ENCODE measurements at places on chromosomes 6 and 20.

- DNase-seq = no peak
Measured at GRCh38 chr6:143538374-143538773, 26.9 kb upstream of the FUCA2 start.

GRCh38 chr6:3230256-3230882, 2.9 kb upstream of the TUBB2B start:
- DNase-seq = no peak

DNA sequence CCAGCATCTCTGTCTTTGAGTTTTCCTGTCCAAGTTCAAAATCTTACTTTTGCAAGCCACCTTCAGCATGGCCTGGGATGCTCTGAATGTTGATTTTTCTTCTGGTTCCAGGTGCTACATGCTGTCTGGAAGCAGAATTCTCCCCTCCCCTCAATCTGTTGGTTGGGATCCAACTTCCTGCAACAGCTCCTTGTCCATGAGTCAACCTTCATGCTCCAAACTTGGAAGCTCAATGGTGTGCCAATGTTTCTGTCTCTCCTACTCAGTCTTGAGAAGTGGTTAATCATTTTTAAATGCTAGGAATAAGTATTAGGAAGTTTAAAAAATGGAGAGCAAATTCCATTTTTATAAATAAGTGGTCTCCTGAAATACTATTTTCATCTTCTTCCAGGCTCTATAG, 33.2 kb upstream of the PLEKHG1 start:
- DNase-seq = no peak

DNA sequence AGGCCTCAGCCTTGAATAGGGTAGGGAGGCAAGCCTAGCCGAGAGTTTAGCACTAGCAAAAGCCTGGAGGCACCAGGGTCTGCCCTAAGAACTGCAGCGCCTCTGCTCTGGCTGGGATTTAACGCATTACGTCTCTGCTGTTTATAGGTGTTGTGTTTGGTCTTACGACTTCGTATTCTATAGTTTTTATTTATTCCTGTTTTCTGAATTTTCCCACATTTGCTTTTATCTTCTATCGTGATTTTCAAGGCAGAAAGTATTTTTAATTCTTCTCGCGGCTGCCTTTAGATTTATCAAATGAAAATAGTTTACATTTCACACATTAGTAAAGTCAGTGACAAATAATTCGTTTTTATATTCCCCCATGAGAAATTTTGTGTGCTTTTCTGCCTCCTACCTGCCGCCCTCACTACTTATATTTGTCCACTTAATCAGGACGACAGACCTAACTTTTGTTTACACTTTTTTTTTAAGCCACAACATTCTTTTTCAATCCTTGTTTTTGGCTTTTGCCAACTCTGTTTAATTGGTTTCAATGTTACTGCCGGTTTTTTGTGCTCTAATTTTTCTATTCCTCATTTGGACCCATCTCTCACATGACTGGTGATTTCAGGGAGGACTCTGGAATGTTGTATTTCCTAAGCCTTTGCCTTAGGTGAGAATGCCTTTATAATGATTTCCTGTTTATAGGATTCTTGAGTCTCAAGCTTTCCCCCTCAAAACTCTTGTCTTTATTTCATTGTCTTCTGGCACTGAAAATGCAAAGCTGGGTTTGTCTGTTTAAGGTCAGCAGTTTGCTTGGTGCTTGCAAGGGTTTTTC, 1.3 kb upstream of the LZTS3 start:
- no peak for DNase-seq

- DNase-seq = no peak
Measured at GRCh38 chr6:157747370-157747769, 75.7 kb upstream of the SNX9 start.

DNA sequence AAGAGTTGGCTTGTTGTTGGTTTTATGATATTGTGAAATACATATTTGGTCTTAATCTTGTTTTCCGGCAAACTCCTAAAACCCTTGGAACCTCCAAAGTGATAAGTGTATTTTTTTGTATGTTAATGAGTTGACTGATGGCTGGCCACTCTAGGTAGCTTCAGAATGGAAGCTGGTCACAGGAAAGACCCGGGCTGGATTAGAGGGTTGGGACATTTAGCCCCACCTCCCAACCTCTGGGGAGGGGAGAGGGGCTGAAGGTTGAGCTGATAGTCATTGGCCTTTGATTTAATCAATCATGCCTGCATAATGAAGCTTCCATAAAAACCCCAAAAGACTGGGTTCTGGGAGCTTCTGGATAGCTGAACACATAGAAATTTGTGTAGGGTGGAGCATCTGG, 42.7 kb downstream of the SASH1 start:
- DNase-seq = no peak

GRCh38 chr6:16511723-16512489, 249.4 kb downstream of the ATXN1 start:
- no peak for DNase-seq

GRCh38 chr6:29953686-29954085, 11.4 kb downstream of the HLA-A start:
- DNase-seq = no peak

DNA sequence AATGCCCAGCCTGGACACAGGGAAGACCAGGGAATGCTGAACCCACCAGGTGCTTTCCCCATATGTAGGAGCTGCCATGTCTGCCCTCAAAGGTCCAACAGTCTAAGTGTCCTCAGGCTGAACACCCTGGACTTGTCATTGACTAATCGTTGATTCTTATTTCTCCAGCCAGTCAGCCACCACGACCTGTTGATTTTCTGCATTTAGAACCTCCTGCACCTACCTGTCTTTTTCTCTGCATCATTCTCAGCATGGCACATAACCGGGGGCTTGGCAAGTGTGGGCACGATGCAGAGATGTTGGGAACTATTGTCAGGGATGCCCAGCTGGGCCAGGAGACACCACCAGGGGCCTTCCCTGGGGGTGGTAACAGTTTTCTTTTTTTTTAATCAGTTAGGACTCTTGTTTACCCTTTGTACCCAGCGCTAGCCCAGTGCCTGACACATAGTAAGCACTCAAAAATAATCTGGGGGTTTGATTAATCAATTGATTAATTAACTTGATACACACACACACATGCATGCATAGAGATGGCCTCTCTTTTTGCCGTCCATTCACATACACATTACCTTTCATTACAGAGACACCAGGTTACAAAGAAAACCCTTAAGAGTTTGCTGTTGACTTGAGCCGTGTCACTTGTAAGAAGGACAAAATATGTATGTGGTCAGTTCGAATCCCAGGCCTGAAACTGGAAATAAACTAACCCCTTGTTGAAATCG, 29.0 kb upstream of the SCUBE3 start:
- no peak for DNase-seq

DNA sequence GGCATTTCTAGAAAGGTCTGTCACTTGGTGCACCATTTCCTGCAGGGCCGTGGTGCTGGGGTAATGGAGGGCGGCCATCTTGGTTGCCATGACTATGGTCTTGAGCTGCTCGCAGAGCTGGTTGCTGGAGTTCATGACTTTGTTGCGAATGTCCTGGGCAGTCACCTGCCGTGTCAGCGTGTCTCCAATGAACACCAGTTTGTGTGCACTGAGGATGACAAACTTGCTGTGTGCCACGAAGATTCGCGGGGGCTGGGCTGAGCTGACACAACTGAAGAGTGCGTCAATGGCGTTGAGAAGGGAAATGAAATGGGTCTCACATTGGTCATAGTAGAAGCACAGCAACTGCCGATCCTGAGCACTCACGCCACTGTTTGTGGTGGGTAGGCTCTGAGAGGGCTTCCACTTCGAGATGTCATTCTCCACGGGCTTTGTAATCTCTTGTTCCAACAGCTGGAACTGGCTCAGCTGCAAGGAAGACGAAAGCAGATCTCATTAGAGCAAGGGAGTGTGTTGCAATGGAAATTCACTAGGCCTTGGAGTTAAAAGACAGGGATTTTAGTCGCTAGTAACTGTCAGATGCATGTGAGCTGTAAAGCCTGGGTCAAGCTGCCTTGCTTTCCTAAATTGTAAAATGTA, 47.1 kb downstream of the NEDD9 start:
- no peak for DNase-seq

DNA sequence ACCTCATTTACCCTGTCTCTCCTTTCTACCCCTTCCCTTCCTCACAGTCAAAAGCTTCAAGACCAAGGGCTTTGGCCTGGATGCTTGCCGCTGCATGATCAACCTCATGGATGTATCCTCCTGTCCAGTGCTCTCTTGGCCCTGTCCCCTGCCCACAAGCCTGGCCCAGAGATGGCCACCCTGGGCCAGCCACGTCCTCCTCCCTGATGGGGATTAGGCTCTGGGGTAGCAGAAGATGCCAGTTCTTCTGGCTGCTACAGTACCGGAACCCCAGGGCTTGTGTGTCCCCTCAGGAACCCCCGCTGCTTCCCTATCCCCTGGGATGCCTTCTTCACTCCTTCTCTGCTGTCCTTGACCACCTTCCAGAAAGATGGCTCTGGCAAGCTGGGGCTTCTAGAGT, 22.3 kb downstream of the CAPN11 start:
- DNase-seq = no peak

- peak; percentile 25 for DNase-seq
Measured at GRCh38 chr6:13863699-13864155, 49.4 kb upstream of the MCUR1 start.

DNA sequence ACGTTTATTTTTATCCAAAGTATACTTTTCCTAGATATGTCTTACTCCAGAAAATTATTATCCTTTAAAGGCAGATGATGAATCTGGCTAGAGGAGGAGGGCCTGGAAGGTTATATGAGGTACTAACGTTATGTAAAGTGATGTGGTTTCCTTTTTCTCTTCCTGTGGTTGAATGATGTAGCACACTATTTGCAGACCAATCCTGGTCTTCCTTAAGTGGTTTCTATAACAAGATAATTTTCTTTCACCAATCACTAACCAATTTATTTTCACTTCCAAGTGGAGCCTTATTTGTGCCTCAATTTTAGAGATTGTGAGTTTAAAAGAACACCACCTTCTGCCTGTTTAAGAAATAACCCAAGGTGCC, 154.6 kb upstream of the SOX4 start:
- DNase-seq = no peak

Data from HepG2 (cell line).